Stimulated activated CD8-positive, alpha-beta memory T cell treated with anti-CD3 and anti-CD28 coated beads, Interleukin-2, amount 100 ng/mL, for 1 hour (primary cell): ENCODE measurements at places on chromosomes 6 and 20.

- DNase-seq, result no peak
Observed at GRCh38 chr6:64415926-64416325, 780.3 kb downstream of the PHF3 start.

DNA sequence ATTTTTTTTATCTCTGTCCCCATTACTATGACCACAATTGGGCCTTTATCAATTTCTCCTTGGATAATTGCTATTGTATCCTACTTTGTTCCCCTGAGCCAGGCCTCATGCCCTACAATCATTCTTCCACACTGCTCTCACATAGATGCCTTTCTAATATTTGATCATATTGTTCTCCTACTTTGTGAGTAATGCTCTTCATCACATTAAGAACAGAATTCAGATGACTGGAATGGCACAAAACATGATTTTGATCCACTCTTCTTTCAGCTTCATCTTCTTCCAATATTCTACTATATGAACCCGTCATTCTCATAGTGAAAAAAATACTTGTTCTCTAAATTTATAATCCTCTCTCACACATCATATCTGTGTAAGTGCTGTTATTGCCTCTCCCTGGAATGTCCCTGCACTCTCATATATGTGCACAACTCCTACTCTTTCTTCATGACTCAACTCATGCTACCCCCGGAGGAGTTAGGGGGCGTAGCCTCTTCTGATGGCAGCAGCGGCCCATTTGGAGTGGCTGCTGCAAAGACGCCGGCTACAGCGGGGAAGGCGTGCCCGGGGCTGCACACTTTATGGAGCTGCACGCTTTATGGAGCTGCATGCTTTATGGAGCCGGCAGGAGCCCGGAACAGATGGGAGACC lies 25.3 kb upstream of the HACE1 start:
- DNase-seq, result no peak

GRCh38 chr6:25027221-25027916 lies 91.6 kb upstream of the RIPOR2 start:
- peak; percentile 54 for DNase-seq

- no peak for DNase-seq
Observed at GRCh38 chr6:41598670-41599014, 39.6 kb upstream of the MDFI start.

DNA sequence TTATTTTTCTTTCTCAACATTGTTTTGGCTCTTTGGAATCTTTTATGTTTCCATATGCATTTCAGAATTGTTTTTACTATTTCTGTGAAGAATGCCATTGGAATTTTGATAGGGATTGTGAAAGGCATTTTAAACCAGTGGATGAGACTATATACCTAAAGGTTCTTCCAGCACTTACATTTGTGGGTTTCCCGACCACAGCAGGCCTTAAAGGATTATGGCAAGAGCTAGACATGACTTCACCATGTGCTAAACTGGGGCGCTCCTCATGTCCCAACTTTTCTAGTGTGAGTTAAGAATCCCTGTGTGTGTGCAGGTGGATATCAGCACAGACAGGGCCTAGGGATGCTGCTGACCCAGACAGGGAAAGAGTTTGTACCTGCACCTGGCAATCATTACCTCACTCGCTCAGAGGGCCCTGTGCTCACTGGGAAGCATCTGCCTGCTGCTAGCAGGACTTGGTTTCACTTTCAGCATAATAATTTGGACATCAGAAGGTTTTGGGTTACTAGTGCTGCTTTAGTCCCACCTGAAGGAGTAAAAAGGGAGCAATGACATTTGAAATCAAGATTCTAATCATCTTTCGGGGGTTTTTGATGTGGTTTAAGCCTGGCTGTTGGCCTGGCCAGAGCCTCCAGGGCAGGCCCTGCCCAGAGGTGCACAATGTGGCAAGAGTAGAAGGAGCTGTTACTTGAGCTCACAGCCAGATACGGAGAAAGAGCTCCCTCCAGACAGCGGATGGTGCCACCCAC lies 137.1 kb downstream of the CDC5L start:
- DNase-seq, result no peak

- no peak for DNase-seq
Observed at GRCh38 chr6:18586133-18586532, 199.0 kb downstream of the RNF144B start.

DNA sequence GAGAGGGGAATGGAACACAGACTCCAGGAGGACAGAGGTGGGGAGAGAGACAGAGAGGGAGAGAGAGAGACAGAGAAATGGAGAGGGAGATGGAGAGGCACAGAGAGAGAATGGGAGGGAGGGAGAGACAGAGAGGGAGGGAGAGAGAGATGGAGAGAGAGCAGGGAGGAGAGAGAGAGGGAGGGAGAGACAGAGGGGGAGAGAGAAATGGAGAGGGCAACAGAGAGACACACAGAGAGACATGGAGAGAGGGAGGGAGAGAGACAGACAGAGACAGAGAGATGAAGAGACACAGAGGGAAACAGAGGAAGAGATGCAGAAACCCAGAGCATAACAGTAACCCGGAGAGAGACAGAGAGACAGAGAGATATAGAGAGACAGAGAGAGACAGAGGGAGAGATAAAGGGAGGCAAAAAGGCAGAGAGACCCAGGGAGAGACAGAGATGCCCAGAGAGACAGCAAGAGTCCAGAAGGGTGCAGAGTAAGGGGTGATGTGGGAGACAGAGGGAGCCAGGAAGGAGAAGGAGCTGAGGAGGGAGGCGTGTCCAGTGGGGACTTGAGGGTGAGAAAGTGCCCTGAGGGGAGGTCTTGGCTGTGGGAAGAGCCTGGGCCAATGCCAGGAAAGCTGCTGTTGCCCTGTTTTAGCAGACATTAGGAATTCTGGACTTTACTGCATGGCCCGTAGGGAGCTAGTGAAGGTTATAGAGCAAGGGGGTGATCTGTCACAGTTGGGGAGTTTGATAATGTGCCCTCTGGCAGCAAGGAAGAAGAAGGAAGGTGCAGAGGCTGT lies 78.3 kb downstream of the SRC start:
- no peak for DNase-seq

DNA sequence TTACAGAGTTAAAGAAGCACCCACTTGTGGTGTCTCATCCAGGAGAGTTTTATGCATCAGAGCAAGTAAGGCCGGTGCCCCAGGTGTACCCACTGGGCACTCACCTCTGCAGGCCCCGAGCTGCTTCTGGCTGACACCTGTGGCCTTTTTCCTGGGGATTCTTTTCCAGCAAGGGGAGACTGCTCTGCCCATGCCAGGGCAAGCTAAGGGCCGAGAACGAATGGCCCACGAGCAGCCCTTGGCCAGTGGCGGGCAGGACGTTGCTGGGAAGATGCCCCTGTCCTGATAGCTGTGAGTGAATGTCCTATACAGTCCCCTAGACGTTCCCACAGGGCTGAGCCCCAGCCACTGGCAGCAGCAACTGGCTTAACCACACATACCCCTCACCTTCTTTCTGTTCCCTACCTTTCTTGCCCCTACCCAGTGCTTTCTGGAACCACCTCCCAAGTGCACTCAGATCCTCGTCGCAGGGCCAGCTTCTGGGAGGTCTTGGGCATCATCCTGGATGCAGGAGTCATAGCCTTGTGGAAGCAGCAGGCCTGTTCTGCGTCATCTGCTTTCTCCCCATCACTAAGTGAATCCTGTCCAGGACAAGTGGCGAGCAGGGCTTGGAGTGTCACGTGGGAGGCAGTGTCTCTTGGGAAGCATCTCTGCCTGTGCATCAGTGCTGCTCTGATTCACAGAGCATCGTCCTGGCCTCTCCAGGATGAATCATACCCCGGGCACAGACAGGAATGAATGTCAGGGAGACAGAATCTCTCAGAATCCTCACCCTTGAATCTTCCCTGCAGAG lies 32.5 kb downstream of the SYNDIG1 start:
- no peak for DNase-seq

DNA sequence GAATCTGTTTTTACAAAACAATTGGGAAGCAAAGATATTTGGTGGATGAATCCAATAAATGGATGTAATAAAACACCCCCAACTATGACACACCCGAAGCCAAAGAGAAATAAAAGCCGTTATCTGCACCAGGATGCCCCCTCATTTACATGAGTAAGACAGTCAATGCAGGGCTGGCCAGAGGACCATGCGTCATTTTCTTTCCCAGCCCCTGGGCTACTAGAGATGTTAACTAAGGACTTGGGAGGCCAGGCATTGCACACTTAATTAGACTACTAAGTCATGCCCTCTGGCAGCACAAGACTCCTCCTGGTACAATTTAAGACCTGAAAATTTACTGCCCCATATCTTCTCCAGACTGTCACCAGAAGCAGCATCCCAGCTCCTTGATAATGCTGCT lies 3.2 kb downstream of the LEMD2 start:
- no peak for DNase-seq

DNA sequence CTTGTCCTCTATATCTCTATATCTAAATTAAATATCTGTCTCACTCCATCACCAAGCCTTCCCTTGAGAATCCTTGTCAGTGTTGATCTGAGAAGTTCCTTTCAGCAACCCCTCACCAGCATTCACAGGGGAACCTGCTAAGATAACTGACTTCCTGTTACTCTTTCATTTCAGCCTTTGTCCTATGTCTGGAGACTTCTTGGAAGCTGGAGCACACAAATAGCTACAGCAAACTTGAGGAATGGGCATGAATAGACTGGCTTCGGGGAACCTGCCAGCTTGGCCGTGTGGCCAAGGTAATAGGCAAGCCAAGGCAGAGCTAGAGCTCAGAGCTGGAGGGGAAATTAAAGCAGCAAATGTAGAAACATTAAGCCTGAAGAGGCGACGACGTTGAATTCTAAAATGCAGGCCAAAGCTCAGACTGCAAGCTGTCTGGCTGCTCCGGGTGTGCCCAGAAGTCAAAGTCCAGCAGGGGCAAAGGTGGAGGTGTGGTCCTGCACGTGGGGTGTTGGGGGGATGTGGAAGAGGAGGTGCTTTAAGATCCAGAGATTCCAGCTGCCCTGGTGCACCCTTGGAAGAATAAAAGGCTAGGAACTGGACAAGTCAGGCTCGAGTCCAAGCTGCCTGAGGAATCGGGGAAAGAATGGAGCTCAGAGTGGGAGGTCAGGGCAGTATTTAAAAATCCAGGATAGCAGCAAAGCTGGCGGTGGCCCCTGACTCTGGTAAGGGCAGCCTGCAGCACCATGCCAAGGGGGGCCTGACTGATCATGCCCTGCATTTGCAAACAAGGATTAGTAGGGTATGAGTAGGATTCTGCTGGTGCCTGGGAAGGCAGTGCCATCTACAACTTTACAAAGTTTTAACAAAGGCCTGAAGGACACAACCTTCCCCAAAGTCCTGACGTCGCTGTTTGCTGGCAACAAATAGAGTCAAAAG lies 185.0 kb upstream of the SGK1 start:
- DNase-seq, result no peak

GRCh38 chr6:163992701-163993100 lies 578.2 kb downstream of the QKI start:
- DNase-seq, result no peak

GRCh38 chr6:33118525-33119123 lies 42.8 kb downstream of the HLA-DPB1 start:
- no peak for DNase-seq

GRCh38 chr6:24249926-24250325 lies 107.9 kb downstream of the DCDC2 start:
- DNase-seq, result no peak

- DNase-seq, result no peak
Observed at GRCh38 chr20:40335901-40336351, 353.1 kb downstream of the MAFB start.

- no peak for DNase-seq
Observed at GRCh38 chr6:105954148-105954547, 132.0 kb upstream of the PRDM1 start.

- DNase-seq, result no peak
Observed at GRCh38 chr6:143356101-143356880, 94.2 kb downstream of the ADAT2 start.

DNA sequence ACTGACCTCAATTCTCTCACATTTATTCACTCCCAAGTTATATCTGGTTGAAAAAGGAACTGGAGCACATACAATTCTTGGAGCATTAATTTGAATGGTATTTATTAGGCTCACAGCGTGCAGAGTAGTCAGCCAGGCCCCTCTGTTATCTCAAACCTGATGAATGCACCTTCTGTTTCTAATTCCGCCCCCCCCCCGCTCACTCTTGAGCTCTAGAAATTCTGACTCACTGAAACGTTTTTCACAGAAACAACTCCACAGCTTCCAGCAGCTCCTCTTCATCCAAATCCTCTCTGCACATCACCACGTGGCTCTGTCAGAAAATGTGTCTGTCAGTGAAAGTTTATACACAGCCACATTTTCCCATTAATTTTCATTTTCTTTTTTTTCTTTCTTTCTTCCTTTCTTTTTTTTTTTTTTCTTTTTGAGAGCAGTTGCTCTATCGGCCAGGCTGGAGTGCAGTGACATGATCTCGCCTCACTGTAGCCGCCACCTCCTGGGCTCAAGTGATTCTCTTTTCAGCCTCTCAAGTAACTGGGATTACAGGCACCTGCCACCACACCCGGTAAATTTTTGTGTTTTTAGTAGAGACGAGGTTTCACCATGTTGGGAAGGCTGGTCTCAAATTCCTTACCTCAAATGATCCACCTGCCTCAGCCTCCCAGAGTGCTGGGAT lies 109.4 kb downstream of the TBXT start:
- DNase-seq, result no peak

DNA sequence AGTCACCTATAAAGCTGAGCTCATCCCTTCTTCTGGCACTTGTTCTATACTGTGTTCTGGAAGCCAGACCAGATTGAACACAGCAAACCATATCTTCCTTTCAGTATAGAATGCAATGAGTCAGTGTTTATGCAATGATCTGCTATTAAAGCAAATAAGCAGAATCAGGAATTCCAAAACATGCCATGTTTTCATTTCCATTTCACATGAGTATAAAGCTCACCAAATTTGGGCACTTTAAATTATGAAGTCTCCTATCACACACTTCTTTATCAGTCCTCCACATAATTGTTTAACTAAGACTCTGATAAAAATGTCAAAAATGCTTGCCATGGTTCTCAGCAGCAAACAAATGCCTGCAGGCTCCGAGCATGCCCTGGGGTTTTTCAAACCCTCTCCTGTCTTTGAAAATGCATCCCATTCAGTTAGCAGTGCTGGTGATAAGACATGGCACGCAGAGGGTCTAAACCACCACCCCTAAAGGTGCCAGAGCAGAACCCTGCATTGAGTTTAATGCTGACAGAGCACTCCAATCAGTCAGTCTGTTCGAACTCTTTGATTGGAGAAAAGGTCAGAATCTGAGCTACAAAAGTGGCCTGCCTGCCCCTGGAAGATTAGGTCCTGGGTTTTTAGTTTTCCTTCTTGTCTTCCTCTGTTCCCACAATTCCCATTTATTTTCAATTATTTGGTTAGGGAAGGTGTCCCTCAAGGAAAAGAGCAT lies 234.1 kb downstream of the GMPR start:
- DNase-seq, result no peak
